ENCODE measurements at places on chromosomes 5 and 9.
A peak's percentile ranks its signal among the peaks of the same experiment; 100 is the strongest.

- no peak for DNase-seq
These were observed 32.1 kb upstream of the FCN1 start for GRCh38 chr9:134949681-134950385.

DNA sequence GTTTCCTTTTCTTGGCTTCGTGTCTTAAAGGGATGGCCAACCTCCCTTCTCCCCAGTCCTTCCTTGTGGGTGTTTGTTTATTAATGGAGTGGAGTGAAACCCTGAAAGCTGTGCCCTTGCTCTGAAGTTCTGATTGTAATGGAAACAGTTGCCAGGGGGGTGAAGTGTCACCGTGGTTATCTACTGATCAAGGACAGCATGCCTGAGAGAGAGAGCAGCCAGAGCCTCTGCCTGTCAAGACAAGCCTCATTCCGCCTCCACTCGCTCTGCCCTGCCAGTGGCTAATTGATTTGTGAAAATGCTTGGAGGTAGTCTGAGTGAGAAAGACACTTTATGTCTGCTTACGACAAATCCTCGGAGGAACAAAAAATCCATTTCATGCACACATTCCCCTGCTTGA lies 143.7 kb upstream of the SLC30A5 start:
- no peak for DNase-seq

DNA sequence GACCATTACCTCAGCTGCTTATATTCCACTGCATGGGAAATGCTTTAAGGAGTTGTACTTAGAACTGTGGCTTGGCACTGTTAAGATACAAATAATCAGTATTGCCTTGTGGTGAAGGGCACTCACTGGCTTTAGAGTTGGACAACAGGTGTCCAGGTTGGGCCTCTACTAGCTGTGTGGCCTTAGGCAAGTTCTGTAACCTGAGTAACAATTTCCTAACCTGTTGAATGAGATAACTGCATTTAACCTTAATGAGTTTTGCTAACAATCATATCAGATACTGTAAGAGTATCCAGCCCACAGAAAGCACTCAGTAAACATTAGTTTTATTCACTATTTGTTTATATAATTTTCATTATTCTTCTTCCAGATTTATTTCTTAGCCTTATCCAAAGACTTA lies 17.2 kb upstream of the HK3 start:
- no peak for DNase-seq

DNA sequence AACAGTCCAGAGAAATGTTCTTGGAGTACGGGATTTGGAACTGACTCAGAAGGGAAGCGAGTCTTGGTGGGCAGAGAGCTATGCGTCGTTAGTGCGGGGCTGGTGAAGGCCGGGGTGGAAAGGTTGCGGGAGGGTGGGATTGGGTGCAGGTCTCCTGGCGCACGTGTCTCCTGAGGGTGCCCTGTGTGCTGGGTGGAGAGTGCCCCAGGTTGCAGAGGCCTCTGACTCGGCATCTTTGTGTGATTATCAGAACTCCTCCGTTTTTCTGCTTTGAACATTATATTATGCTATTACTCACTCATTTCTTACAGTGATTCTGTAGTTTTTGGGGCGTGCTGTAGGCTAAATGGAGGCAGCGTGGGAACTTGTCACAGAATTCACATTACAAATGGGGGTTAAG lies 11.4 kb downstream of the CEP72 start:
- DNase-seq: no peak

DNA sequence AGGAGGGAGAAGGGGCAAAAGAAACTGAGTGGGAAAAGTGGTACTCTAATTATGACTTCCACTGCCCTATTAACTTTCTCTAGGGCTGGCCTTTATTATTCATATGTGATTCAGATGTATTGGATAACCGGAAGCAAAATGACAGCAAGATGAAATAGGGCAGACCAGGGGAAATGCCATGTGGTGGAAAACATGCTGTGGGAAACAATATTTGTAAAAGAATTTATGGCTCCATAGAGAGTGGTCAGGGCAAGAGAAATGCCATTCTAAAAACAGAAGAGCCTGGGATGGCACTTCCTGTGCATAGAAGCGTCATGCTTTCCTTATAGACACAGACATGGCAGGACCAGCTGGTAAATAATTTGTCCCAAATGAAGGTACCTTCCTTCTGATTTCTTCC lies 67.7 kb downstream of the MEGF10 start:
- DNase-seq: no peak

- no peak for DNase-seq
These were observed 14.4 kb downstream of the DOCK8 start for GRCh38 chr9:228929-229695.

DNA sequence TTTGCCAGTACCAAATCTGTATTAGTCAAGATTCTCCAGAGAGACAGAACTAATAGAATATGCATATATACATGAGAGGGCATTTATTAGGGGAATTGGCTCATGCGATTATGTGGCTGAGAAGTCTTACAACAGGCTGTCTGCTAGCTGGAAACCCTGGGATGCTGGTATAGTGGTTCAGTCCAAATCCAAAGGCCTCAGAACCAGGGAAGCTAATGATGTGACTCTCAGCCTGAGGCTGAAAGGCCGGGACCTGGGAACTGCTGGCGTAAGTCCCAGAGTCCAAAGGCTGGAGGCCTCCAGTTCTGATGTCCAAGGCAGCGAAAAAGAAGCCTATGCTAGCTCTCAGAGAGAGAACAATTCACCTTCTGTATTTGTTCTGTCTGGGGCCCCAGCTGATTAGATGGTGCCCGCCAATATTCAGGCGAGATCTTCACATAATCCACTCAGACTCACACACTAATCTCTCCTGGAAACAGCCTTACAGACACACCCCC lies 84.1 kb downstream of the KIAA1958 start:
- no peak for DNase-seq

DNA sequence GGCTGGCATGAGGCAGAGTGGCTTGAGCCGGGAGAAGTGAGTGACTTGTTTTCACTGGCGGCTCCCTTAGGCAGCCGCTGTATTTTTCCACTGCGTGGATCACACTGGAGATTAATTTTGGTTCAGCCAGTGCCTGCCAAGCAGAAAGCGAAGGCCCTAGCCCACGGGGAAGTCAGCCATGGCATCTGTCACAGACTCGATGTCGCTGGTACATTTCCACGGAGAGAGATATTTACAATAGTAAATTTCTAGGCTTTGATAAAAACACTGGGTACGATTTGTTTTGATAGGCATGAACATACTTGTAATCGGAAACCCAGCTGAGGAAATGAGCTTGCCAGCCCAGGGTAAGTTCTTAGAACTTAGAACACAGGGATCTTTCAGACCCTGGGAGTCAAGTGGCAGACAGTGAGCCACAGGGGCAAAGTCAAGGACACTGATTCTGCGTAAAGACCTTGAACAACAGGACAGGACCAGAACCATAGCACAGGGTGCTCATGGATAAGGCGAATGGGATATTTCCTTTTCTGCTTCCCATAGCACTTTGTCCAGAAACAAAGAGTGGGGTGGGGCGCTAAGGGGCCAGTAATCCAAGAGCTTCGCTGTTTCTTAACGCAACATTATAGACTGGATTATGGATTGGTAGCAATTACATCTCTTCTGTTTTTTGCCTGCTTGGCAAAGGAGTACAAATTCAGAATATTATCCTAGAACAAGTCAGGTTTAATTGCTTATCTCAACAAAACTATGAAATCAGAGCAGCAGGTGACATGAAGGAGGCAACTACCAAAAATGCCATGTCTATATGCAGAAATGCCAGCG lies 4.5 kb downstream of the DUSP1 start:
- no peak for DNase-seq

DNA sequence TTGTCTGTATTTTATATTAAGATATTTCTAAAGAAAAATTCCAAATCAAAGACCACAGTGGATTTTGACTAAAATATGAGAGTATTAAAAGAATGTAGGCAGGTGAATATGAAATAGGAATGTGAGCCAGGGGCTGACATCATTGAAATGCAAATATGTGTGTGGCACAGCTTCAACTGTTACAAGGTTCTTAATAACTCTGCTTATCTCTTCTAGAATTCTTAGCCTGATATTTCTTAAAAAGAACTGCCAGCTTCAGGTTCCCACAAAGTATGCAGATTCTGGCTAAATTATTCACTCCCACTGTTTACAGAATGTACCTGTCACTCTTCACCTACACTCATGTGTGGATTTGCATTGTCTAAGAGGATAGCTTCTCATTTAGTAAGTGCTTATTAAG lies 274.4 kb downstream of the DIRAS2 start:
- DNase-seq: no peak

- DNase-seq: no peak
These were observed 531.5 kb downstream of the CSNK1G3 start for GRCh38 chr5:124043456-124043855.

DNA sequence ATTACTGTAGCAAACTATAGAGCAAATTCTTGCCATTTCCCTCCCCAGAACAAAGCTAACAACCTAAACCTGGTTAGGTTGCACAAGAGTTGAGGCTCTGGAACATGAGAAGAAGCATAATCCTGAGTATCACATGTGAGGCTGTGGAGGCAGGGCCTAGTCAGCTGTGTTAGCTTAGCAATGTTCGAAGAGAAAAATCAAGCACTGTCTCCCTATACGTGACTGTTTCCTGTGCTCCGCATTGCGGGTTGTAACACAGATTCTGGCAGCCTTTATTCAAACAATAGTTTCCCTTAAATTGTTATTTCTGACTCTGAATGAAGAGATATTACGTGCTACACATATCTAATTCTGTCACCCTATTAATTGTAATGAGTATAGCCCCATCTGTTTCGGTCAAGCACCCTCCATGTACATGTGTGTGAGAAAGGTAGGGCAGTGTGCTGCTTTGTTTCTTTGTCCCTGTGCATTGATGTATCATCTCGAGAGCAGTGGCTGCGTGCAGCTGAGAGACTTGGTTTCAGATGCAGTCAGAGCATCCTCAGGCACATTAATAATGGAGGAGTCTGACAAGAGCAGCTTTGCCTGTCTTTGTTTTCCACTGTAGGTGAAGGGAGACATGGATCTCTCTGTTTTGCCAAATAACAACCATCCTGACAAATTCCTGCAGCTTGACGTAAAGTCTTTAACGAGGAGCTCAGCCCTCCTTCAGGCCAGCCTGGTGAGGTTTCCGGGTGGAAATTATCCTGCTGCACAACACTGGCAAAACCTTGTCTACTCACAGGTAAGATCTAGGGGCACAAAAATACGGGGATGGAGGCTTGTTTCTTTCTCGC lies at the start of gene MINAR2:
MINAR2 (plus strand) TSS at position 523 of the 836 bp plus-strand sequence; CDS start at position 620, 97 bp downstream.
- DNase-seq: no peak

GRCh38 chr5:9278921-9279603 lies 266.8 kb downstream of the SEMA5A start:
- no peak for DNase-seq

DNA sequence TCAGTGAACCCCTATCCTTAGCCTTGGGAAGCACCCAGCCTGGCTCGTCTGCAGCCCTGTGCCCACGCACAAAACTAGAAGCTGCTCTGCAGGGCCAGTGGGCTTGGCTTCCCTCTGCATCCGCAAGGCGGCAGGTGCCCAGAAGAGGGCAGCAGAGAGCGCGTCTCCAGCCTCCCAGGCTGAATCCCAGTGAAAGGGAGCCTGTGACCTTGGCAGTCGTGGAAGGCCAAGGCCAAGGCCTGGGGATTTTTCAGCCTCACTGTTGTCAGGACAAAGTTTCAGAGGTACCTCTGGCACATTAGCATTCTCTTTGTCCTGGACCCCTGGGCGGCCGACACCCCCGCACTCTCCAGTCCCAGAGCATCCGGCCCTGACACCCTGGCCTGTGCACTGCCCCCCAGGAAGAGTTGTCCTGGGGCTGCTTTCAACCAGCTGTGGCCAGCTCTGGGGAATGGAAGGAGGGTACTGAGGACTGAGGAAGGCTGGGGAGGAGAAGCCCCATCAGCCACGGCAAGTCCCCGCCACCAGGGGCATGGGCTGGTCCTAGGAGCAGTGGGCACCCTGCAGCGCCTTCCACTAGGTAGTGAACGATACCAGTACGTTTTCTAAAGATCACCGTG lies 63.6 kb upstream of the IL17B start:
- DNase-seq: peak; percentile 80

DNA sequence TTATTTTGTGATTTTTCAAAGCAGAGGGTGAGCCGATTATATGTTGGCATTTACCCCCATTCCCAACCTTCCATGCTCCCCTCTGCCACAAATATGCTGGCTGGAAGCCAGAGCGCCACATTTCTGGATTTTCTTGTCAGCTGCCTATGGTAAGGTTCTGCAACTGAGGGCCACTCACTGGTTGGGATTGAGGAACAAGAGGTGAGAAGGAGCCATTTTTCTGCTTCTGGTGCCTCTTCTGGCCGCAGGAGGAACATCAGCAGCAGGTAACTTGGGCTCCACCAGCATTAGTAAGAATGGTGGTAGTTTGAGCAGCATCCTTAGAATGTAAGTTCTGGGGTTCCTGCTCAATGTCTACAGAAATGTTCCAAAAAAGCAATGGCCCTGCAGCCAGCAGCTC lies 159.5 kb upstream of the MAST4 start:
- no peak for DNase-seq

- DNase-seq: no peak
These were observed 88.6 kb upstream of the RASGRF2 start for GRCh38 chr5:80871541-80871961.

- no peak for DNase-seq
These were observed 7.9 kb downstream of the BHMT start for GRCh38 chr5:79119486-79119885.

GRCh38 chr9:80156756-80157472 lies 585.1 kb downstream of the TLE4 start:
- DNase-seq: no peak

GRCh38 chr5:62395210-62395950 lies 8.3 kb downstream of the DIMT1 start:
- no peak for DNase-seq

GRCh38 chr5:148364343-148364742 lies 19.4 kb upstream of the FBXO38 start:
- no peak for DNase-seq

- DNase-seq: no peak
These were observed 626 bp downstream of the PSD2 start for GRCh38 chr5:139796061-139796806.

DNA sequence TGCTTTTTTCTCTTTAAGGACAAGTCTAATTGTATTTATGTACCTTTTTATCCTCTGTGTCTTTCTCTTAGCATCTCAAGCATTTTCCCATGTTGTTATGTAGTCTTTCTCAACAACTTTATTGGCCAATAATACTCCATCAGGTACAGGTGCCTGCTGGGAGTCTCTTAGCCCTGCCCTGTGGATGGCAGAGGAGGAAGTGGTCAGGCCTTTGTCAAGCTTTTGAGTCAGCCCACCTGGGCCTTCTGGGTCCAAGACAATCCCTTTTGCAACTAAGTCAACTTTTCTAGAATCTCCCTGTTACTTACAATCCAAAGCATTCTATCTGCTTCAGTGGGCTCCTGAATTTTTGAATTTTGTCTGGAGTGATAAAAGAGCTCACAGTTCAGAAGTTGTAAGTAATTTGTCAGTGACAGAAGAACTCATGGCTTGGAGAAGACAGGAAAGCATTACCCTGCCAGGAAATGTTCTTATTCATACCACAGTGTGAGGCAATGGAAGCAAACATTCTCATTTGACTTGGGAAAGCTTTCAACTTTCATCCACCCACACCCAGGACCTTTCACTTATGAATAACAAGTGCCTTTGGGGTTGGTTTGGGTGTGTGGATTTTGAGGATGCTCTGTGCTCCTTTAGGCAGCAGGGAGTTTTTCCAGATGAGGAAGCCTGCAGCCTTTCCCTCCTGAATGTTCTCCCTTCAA lies 200.0 kb upstream of the S1PR3 start:
- no peak for DNase-seq

GRCh38 chr5:3036041-3036788 lies 284.7 kb upstream of the IRX2 start:
- no peak for DNase-seq

All from CD4-positive, alpha-beta T cell treated with Interleukin-17A for 4 hours (primary cell).